Activated CD4-positive, alpha-beta T cell treated with anti-CD3 and anti-CD28 coated beads, Interleukin-2, amount 50 U/mL, for 48 hours (primary cell): ENCODE measurements at places on chromosomes 4 and X.

GRCh38 chrX:51496501-51497291 lies at the start of gene NUDT11:
TSS of gene NUDT11 (minus strand) at chrX:51496592. CDS start at chrX:51496444, 148 bp downstream.
- DNase-seq, result peak; percentile 59

GRCh38 chr4:137823007-137823406 lies 290.7 kb upstream of the PCDH18 start:
- DNase-seq, result no peak

GRCh38 chrX:153501530-153501929 lies 6.8 kb downstream of the BGN start:
- DNase-seq, result no peak

- DNase-seq, result no peak
Observed at GRCh38 chr4:143188136-143189088, 3.7 kb downstream of the USP38 start.

DNA sequence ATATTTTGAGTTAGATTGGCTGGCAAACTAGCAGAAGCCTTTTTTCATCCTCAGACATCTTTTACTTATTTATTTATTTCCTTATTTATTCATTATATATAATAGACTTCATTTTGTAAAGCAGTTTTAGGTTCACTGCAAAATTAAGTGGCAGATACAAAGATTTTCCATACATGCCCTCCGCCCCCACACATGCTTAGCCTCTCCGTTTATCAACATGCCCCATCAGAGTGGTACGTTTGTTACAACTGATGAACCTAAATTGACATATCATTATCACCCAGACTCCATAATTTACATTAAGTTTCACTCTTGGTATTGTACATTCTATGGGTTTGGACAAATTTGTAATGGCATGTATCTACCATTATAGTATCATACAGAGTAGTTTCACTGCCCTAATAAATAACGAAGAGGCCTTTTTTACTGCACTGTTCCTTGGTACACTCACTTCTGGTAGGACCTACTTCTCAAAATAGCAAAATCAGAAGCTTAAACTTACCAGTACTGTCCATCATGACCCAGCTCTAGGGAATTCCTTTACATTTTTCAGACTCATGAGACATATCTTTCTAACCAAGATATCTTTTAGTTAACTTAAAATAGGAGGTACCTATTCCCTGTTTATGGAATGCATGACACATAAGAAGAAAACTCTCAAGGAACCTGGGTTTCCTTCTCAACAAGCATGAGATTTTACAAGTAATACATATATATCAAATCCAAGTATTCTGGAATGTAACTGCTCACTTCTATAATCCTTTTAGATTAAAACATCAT lies 4.8 kb upstream of the TMPRSS11B start:
- peak; percentile 44 for DNase-seq

DNA sequence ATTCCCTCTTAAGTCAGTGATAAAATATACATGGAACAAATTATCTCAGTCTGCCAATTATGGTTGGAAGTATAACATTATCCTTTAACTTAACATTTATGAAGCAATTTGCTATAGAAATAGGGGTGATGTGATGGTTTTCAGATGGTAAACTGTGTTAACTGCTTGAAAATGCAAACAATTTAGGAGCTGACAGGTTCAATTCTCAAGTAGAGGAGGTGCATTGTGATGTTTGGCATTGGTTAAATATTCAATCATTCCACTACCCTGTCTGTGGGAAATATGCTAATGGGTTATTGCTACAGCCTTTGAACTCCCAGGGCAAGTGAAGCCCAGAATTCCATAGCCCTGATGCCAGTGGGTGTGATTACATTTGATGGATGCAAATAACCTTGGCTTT lies 243.4 kb upstream of the GK2 start:
- DNase-seq, result no peak

DNA sequence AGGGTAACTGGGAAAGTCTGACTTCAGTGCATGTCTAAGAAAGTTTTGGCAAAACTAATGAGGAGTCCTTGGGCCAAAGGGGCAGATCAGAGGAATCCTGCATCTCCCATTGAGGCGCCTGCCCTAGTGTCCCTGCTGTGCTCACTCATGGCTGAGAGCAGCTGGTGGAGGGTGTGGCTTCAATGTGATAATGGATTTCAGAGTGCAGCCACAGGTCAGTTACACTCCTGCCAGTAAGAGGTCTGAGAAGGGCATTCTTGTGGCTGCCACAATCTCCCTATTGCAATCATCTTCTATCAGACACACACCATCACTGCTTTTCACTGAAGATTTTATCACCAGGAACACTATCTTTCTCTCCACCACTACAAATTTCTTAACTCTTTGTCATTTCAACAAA lies 457.1 kb downstream of the MID1IP1 start:
- no peak for DNase-seq

DNA sequence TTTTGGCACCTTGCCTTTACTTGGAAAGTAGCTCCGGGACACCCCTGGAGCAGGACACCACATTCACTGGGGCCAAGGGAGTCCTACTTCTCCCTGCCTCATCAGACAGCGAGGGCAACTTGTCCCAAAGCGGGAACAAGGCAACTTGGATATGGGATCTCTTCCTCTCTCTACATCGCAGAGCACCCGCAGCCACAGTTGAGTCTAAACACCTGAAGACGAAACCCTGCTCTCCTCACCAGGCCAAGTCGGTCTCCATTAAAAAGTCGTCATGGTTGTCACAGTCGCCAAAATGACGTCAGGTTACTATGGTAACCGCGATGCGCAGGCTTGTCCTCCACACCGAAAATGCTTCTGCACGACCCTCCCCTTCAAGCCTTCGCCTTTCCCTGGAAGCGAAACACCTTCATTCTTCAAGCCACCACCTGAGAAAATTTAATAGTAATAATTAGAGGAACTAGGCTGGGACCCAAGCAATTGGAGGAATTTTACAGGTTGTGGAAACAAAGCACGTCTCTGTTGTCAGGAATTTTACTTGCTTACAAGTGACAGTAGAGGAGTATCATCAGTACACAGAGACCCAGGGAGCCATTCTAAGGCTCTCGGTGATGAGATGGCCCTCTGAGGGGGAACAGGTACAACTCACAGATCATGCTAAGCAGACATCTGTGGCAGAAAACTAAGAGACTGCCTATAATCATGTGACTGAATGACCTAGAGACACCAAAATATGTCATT lies 30.5 kb upstream of the TCEAL4 start:
- peak; percentile 72 for DNase-seq

DNA sequence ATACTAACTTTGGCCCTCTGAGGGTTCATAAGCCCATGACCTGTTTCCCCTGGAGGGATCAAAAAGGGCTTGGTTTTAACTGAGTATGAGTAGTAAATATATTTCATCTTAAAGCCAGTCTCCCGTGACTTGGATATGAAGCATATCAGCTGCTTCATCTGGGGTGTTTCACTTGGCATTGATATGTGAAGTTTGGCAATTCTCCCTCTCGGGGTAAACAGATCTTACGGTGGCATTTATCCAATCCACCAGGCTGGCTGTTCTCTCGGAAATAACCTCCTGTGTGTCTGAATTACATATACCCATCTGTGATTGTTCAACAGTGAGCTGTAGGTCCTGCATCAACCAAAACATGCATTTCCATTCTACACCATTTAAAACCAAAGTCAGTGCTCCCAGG lies 130.7 kb downstream of the ADAM29 start:
- no peak for DNase-seq

GRCh38 chrX:11836284-11836683 lies 78.2 kb downstream of the MSL3 start:
- no peak for DNase-seq

DNA sequence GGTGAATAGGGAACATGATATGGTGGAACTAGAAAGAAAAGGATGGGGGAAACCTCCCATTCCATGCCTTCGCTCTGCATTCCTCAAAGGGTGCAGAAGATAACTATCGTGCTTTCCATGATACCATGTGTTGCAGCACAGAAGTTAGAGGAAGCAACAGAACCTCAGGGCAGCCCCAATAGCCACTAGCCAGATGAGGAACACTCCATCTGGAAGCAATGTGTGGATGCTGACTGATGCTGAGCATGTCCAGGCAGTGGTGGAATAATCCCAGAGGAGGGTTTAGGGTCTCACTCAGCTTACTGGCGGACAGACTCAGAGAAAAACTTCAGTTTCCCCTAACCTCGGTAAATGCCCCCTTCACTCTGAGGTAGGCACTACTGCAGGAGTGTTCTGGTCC lies 7.5 kb downstream of the SMIM10 start:
- no peak for DNase-seq

DNA sequence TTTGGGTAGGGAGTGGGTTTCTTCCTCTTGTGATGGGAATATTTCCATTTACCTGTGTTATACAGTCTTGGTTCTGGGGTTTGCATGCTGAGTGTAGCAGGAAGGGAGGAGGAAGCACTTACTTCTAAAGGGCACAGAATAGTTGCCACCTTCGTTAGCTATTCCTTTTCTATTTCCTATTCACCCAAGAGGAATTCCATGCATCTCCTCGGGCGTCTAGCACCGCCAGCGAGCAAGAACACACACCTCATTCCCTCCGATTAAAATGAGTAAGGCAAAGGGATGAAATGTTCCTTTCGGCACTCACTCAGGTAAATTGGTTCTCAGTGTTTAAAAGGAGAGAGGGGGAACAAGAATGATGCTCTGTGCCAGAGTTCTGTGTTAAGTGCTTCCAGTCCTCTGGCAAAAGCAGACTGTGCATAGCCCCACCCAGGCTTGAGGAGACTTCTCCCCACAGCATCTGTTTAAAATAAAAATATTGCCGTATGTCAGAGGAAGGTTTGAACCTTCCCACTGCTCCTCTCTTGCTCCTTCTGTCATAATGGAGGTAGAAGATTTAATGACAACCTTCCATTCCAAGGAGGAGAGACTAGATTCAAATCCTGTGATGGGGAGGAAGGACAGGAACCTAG lies 351.4 kb downstream of the PTTG2 start:
- no peak for DNase-seq

DNA sequence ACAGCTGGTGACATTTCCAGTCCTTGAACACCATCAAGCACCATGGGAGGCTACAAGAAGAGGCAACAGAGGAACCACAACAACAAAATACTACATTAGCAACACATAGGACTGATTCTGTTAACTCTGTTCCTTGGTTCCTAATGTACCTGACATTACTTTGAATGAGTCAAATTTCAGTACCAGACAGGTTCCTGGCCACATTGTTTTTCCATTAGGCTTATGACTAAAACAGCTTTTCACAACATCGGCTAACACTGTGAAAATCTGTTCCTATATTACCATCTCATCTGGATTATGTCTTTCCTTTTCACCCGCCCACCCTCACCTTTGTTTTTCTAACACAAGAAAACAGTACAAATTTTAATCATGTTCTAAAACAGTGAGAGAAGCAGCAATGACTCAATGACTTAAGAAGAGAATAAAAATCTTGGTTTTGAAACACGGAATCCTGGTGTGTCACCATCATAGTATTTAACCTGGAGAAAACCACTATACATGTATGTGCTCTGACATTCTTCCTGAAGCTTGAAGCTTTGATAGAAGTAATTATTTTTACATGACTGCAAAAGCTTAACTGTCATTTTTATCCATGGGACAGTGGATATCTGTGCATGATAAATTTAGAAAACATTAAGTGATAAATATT lies 143.9 kb downstream of the SCFD2 start:
- no peak for DNase-seq

- DNase-seq, result no peak
Observed at GRCh38 chr4:124322234-124323065, 390.1 kb downstream of the ANKRD50 start.

GRCh38 chr4:151667666-151668065 lies 93.1 kb downstream of the GATB start:
- DNase-seq, result no peak

DNA sequence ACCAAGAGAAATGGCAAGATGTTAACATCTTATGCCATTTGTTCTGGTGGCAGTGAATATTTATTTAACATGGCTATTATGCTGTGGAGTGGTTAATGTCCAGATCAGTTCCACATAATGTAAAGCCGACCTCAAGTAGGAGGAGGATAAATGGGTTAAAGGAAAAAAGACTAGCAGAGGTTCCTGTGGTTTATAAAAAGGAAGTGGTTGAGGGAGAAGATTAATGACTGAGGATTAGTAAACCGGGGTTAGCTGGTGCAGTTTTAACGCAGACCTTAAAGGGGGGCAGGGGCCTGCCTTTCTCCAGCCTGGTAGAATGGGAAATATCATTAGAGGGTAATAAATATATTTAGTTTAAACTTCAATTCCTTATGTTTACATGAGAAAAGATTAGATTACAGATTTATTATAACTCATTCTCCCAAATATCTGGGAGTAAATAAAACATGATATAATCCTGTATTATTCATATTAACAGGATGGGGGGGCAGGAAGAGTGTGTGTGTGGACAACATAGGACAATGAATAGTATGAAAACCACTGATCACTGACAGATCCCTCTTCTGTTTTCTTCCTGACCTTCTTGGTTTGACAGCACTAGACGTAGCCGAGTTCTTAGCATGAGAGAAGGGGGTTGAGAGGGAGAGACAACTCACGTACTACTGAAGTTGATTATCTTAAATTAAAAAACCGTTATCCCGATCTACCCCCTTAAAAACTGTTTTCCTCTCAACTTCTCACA lies 124.1 kb upstream of the LIMCH1 start:
- no peak for DNase-seq

GRCh38 chrX:17519358-17519757 lies 144.4 kb downstream of the NHS start:
- DNase-seq, result no peak

DNA sequence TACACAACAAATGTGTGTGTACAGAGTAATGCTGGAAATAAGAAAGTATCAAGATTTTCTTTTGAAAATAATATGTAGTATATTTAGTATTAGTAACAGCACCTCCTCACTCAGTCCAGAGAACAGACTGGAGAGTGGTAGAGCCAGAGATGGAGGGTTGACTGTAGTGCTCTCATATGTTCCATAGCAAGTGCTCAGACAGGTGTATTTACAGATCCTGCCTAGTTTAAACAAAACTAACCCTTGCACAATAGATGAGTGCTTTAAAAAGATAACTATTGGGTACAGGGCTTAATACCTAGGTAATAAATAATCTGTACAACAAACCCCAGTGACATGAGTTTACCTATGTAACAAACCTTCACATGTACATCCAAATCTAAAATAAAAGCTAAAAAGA lies 381.0 kb upstream of the EMCN start:
- no peak for DNase-seq

- no peak for DNase-seq
Observed at GRCh38 chr4:120673696-120674095, 248.8 kb downstream of the PRDM5 start.

DNA sequence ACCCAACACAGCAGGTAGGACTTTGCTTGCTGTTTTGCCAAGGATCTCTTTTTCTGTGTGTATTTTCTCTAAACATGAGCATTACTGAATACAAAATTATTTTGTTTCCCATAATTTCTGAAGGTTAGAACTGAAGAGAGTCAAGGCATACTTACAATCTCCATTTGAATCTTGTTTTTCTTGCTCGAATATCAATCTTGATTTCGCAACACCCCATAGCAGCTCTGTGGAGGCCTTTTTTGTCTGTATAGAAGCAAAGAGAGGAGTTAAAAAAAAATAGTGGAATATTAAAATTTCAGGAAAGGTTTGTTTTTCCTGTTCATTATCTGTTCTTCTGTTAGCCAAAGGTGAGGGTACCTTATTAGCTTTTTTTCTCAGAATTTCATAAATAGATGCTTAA lies 92.9 kb downstream of the TNIP2 start:
- DNase-seq, result no peak
